Stimulated activated CD8-positive, alpha-beta memory T cell treated with anti-CD3 and anti-CD28 coated beads, Interleukin-15, amount 100 ng/mL, for 48 hours (primary cell): ENCODE measurements at places on chromosomes 5 and 9.

- DNase-seq: no peak
Measured at GRCh38 chr9:111037708-111038330, 451 bp downstream of the LPAR1 start.

- no peak for DNase-seq
Measured at GRCh38 chr9:127722055-127722745, 6.3 kb downstream of the TTC16 start.

- no peak for DNase-seq
Measured at GRCh38 chr9:123418052-123418430, 62.0 kb downstream of the CRB2 start.

DNA sequence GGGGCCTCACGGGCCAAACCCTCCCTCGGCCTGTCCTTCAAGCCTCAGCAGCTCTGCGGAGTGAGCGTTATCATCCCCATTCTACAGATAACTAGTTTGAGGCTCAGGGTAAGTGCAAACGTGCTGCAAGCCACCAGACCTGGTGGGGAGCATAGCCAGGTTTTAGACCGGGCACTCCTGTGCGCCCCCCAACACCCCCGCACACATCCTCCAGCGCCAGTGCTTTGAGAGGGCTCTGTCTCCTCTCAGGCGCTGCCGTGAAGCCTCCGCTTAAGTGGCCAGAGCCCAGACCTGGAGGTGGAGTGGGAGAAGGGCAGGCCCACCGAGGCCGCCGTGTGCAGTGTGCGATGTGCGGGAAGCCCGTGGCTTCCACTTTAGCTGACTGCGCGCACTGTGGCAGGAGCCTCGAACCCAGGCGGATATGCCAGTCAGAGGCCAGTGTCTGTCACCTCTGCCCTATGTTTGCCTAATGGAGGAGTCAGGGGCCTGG, 1.6 kb upstream of the MGAT1 start:
- DNase-seq: peak; percentile 25
